Fibroblast of skin of left biceps (primary cell): ENCODE measurements at places on chromosomes 12 and 14.
A peak's percentile ranks its signal among the peaks of the same experiment; 100 is the strongest.

GRCh38 chr12:105910030-105910429, 228.7 kb downstream of the NUAK1 start:
- DNase-seq = no peak

DNA sequence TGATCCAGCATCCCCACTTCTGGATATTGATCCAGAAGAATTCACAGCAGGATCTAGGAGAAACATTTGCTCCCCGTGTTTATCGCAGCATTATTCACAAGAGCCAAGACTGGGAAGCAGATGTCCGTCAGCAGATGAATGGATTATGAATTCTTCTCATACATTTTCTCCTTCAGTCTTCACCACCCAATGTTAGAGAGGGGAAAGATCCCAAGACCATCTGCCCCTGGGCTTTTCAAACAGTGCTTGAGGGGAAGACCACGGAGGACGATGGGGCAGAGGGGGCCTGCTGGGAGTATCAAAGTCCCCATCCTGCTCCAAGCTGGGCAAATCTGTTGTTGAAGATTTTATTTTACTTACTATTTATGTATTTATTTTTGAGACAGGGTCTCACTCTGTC, 41.1 kb downstream of the SERPINA3 start:
- no peak for DNase-seq

DNA sequence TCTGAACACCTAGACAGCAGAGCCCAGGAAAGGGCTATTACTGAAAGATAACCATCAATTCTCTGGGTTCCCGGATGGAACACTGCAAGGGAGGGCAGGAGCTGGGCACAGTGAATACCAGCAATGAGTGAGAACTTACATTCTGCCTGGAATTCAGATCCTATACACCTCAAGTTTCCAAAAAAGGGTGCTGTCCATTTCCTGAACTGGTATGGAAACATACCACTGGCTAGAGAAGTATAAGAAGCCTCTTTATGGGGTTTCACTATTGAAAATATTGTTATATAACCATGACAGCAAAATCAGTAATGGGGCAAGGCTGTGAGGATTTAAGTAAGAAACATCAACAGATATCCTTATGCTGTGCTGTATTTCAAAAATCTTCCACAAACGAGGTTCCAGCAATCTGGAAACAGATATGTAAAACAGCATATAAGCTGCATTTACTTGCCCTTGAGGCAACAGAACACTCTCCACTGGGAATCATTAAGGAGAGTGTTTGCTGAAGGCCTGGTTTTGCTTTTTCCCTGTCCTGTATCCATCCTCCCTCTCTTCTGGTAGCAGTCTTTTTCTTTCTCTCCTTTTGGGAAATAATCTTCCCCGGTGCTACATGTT, 53.3 kb upstream of the GTF2A1 start:
- DNase-seq = no peak

DNA sequence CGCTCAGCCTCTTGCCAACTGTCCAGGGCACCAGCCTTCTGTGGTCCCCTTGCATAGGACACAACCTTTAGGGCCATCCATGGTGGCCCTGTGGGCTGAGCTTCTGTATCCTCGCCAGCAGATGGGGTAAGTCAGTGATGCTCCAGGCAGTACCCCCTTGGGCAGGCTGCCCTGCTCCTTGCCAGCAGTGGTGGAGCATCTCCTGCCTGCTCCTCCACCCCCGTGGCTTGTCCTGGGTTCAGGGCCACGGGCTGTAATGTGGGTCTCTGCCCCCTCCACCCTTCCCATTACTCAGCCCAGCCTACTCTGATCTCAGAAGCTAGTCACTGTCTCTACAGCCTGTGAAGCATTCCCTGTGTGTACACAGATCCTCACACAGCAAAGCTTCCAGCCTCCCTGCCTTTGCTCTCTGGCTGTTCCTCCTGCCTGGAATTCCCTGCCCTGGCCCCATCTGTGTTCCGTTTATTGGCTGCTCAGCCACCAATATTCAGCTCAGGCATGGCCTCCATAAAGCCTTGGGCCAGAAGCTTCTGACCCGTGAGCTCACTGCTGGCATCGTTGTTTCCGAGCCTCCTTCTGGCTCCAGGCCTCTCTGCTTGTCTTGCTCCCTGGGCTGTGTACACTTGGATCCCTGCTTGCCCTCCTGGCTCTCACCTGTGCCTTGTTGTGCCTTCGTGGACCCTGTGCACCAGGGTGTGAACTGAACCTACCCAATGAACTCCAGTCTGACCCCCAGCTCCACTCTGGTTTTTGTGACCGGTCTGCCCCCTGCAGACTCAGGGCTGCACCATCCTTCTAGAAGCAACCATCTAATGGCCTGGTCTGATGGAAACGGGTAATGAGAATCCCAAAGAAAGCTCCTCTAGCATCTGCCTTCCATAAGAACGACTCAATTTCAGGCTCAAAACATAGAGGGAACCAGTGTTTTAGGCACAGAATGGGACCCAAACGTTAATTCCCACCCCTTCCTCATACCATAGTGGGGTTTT, 177.0 kb upstream of the PRMT8 start:
- DNase-seq = no peak

GRCh38 chr12:8065991-8066594, at the start of gene C3AR1:
C3AR1 (minus strand) TSS chr12:8066359; CDS start chr12:8060185, 6,174 bp downstream.
- DNase-seq = no peak

DNA sequence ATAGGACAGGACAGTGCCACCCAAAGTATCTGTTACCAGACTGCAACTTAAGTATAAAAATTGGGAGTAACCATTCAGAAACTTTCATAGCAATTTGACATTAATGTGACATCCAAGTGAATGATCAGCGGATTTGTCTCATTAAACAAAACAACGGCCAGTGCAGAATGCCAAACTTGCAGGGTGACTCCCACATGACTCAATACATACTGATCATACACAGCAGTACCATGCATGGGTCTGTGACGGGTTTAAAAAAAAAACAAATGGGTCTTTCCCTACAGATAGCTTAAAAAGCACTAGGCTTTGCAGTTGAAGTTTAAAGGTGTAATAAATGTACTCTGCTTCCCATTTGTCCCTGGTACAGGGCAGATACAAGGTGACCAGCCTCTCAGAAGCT, 116.6 kb downstream of the SLC35F4 start:
- DNase-seq = no peak

GRCh38 chr12:124238886-124239285, 56.0 kb upstream of the RFLNA start:
- no peak for DNase-seq

- peak; percentile 54 for DNase-seq
Measured at GRCh38 chr14:75751296-75751695, 90.2 kb downstream of the TTLL5 start.

DNA sequence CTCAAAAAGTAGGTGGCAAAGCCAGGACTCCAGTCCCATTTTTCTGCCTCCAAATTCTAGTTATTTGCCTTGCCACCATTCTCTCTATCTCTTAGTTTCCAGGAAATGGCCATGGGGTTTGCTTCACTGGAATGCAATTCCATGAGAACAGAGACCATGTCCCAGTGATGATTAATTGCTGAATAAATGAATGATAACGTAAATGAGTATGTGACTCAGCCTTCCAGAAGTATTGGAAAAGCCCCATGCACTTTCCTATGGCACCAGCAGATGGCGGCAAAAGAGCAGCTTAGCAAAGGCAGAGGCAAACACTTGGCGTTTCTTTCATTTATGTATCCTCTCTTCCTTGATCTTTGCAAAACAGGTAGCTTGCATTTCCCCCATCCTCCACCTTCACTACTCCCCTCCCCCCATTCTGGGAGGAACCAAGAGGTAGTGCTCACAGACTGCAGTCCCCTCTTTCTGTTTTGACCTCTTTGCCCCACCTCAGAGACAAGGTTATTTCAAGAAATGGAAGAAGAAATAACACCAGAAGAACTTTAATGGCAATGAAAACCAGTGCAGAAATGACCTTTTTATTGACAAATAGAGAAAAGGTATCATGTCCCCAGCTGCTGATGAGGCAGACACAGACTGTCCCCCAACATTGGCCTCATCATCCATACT, 21.3 kb downstream of the TBX3 start:
- DNase-seq = peak; percentile 63

GRCh38 chr14:61281948-61282275, 774 bp upstream of the TMEM30B start:
- no peak for DNase-seq

DNA sequence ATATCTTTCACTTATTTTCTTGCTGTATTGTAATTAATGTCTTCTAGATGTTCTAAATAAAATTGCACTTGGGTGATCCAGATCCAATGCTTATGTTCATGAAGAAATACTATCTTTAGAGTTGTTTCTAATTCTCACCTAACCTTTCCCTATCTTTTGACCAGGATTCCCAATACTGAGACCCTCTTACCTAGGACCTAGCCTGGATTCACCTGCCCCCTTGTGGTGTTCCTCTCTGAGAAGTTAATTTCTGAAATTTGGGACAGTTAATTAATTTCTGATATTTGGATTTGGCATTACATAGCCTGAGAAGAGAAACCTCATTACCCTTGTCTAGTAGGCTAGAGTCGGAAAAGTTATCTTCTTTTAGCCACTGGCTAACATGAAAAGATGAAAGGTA, 29.5 kb downstream of the FOXA1 start:
- DNase-seq = no peak

GRCh38 chr14:92340931-92341330, 18.0 kb downstream of the SLC24A4 start:
- no peak for DNase-seq

GRCh38 chr12:101759396-101760047, 20.3 kb upstream of the SYCP3 start:
- peak; percentile 5 for DNase-seq

DNA sequence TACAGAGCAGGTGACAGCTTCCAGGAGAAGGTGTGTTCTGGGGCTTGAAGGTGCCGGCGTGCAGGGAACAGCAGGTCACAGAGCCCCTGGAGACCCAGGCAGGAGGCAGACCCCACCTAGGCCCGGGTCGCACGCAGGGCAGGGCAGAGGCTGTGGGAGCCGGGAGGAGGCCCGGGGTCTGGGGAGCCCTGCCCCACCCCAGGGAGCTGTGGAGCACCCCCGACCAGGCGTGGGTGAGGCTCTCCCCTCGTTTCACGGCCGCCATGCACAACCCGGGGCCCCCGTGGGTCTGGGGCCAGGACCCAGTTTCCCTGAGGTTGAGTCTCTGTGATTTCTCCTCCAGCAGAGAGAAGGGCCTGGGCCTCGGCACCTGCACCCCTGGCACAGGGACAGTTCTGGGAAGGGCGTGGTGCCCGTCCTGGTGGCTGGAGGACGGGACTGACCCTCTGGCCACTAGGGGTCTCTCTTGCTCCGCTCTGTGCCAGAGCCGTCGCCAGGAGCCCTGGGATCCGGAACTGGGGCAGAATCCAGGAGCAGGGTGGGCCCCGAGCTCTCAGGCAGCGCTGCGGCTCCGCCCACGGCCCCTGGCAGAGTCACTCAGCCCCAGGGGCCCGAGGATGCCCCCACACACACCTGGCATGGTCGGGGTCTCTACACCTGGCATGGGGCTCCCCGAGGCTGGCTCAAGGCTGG, 75.2 kb upstream of the FBRSL1 start:
- DNase-seq = peak; percentile 18

DNA sequence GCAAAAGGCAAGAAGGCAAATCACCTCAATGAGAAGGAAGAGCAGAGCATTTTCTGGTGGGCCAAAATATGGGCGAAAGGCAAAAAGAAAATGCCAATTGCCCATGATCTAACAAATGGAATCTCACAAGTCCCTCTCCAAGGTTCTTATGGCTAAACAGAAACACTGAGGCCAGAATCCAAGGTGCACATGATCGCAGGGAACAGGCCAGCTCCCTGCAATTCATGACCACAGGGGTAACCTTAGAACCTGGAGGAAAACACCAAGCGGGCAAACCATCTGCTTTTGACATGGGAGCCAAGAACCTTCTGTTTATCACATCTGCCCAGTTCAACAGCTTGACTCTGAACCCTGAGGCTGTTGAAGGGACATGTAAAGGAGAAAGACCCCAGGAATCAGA, 60.0 kb downstream of the NT5DC3 start:
- no peak for DNase-seq

GRCh38 chr12:121905746-121906145, 12.6 kb upstream of the CFAP251 start:
- DNase-seq = no peak

- DNase-seq = no peak
Measured at GRCh38 chr12:114691196-114691595, 7.2 kb upstream of the TBX3 start.

DNA sequence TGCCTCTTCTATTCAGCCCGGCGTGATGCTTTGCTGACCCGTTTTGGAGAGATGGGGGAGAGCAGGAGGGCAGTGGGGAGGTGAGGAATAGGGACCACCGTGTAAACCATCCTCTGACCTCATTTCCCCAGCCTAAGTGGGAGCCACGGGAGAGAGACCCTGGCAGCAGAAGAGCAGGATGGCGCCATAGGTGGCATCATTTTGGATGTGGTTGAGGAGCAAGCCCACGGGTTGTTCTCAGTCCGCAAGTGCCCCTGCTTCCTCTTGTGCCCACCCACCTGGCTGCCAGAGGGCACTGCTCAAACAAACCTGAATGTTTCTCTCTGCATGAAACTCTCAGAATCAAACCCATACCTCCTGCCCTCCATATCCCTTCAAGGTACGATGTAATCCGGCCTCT, 10.7 kb upstream of the UBC start:
- DNase-seq = no peak

DNA sequence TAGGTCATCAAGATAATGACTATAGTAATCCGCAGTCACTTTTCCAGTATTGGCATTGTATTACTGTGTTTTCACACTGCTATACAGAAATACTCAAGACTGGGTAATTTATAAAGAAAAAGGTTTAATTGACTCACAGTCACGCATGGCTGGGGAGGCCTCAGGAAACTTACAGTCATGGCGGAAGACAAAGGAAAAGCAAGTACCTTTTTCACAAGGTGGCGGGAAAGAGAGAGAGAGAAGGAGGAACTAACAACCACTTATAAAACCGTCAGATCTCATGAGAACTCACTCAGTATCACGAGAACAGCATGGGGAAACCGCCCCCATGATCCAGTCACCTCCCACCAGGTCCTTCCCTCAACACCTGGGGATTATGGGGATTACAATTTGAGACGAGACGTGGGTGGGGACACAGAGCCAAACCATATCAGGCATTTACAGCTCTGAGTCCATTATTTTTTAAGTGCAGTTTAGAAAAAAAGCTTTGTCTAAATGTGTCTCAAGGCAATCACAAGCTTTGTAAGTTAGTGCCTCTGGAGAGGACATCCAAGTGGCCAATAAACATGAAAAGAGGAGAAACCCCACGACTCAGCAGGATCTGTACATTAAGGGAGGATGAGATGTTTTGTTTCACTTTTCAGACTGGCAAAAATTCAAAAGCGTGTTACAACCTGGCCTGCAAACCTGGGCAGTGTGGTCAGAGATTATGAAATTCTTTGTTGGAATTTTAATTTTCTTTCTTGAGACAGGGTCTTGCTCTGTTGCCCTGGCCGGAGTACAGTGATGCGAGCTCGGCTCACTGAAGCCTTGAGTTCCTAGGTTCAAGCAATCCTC, 82.0 kb downstream of the DNAH10 start:
- no peak for DNase-seq

DNA sequence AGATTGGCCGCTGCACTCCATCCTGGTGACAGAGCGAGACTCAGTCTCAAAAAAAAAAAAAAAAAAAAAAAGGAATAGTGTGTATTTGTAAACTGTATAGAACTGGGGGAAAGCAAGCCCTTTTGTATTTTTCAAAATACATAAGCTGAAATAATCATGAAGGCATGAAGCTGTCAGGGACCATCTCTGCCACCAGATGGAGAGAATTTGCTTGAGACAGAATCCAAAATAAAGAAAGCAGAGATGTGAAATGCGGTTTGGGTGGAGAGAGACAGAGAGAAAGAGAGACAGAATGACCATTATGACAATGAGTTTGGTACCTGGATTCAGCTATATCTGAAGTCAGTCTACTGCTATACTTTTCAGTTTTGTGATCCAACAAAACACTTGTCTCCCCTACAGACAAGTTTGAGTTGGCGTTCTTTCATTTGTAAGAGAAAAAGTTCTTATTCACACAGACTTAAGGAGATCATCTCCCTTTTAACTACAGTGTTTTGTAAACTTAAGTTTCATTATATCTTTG, 155.7 kb upstream of the LRIG3 start:
- DNase-seq = no peak
